ENCODE measurements at places on chromosomes 16 and 17.
A peak's percentile ranks its signal among the peaks of the same experiment; 100 is the strongest.

DNA sequence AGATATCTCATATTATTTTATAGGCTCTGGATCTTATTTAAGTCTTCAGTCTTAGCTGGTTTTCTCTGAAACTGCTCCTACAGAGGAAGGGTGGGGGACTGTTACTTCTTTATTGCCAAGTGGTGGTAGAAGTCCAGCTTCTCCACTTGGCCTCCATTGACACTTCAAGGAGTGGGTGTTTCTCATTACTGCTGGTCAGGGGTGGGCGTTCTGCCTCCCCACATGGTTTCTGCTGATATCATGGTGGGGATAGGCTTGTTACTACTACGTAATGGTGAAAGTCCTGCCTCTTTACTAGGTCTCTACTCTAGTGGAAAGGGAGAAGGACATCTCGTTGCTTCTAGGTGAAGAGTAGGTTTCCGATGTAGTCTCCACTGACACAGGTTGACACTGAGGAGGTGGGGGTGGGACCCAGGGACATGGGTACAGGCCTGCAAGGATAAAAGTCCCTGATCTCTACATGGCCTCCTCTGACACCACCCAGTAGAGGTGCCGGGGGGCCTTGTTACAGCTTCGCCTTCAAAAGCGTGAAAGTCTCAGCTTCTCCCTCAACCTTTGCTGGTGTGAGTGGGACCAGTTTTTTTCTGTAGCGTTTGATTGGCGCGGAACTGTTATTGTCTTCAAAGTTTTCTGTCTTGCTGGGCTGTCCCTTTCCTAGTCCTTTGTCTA lies 20.3 kb downstream of the PRAC1 start:
- no peak for DNase-seq

DNA sequence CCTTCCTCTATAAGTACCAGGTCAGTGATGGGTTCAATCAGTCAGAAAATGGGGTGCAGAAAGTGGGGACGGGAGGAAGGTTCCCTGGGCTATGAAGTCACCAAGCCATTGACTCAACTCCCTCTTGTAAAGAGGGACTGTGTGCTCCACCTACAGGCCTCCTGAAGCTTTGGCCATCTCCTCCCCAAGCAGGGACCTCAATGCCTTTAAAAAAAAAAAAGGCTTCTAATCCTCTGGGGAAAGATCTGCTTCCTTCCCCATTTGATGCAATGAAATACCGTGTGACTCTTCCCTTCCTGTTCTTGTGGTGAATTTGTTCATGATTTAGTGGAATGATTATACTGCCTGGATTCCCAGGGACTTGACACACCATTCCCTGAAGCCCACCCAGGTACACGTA lies 30.8 kb downstream of the VWA3A start:
- DNase-seq, result no peak

- peak; percentile 52 for DNase-seq
Measured at GRCh38 chr17:48626245-48627117, at the start of gene HOXB9. HOXB9 (minus strand) TSS chr17:48626358; CDS start chr17:48626269, 89 bp downstream.

DNA sequence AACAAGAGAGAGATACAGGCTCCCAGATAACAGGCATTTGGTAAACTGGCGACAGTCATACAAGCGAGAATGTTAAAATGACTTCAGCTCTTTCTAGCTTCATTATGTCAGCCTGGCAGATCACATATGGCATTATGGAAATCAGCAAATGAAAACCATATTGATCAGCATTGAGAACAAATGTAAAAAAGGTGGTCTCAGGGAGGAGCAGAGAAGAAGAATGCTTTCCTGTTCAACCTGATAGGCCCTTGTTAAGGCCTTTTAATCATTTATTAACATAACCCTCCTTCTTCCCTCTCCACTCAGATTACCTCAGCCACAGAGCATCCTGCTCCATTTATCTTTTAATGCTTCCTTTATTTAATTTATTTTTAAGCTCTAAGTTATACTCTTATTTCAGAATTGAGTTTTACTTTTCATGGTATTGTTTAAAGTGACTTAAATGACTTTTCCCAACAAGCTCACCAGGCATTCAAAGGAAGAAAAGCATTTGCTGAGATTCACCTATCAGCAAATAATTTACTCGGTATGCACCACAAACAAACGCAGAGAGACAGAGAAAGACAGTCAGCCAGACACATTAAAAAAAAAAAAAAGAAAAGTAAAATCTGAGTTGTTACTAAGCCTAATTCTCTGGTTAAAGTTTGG lies 243.9 kb upstream of the TBX2 start:
- DNase-seq, result no peak

- DNase-seq, result no peak
Measured at GRCh38 chr16:87382023-87382785, 1.4 kb downstream of the FBXO31 start.

GRCh38 chr17:78208486-78208885 lies 5.6 kb upstream of the BIRC5 start:
- no peak for DNase-seq

- DNase-seq, result peak; percentile 71
Measured at GRCh38 chr16:83898463-83899271, at the start of gene MLYCD. MLYCD (plus strand) TSS chr16:83899115; CDS start chr16:83899145, 30 bp downstream.

- DNase-seq, result peak; percentile 57
Measured at GRCh38 chr17:67421869-67422273, 44.8 kb downstream of the PITPNC1 start.

DNA sequence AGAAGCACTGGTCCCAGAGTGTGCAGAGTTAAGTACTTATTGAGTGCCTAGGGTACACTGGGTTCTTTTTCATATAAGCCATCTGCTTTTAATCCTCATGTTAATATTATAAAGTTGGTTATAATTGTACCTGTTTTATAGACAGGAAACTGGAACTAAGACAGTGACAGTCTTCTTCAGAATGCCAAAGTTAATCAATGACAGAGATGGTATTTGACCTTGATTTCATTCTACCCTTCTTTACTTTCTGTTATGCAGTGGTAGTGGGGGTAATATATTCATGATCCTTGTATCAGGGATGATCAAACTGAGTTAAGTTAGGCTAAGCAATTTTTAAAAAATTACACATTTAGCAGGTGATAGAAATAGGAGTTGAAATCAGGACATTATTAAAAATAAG lies 108.6 kb upstream of the GOT2 start:
- DNase-seq, result no peak

DNA sequence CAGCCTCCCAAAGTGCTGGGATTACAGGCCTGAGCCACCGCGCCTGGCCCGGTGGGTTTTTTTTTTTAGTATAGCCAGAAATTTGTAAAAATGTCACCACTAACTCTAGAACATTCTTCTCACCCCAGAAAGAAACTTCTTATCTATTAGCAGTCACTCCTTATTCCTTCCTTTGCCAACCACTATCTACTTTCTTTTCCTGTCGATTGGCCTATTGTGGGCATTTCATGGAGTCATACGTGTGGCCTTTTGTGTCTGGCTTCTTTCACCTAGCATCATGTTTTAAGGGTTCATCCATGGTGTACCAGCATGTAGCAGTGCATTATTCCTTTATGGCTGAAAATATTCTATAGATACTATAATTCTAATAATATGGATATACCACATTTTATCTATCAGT lies 3.6 kb downstream of the CYB5D2 start:
- no peak for DNase-seq

GRCh38 chr17:4086041-4086483 lies 56.8 kb downstream of the ZZEF1 start:
- DNase-seq, result no peak

- DNase-seq, result no peak
Measured at GRCh38 chr17:57493171-57493570, 236.8 kb downstream of the MSI2 start.

GRCh38 chr17:10197721-10198508 lies 491 bp downstream of the GAS7 start:
- DNase-seq, result no peak

GRCh38 chr17:34530918-34531317 lies 48.5 kb upstream of the TMEM132E start:
- DNase-seq, result no peak

DNA sequence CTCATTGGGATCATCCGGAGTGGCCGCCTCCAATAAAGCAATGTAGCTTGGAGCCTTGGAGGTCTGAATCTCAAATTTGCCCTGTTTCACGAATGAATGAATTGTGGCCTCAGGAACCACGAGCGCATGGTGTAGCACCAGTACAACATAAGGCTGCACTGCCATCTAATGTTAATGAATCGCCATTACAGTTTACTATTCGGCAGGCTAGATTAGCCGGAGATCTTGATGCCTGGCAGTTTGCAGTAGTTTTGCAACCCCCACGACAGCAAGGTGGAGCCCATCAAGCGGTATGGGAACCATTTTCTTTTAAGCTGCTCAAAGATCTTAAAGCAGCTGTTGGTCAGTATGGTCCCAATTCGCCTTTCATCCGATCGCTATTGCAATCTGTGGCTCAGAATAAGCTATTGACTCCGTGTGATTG lies 18.8 kb downstream of the ALOX15B start:
- peak; percentile 49 for DNase-seq

DNA sequence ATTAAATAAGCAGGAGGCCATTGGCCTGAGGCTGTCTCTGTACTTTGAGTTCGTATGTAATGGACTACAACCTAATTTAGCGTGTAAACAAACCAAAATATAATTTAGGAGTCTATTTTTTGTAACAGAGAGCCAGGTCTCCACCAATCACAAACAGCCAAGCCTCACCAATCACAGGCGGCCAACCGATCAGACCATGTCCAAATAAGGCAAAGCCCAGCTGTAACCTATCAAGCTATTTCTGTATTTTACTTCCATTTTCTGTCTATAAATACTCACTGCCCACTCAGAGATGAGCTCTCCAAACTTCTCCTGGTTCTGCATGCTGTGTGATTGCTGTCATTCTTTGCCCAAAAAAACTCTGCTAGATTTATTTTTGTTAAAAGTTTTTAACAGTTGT lies 322.7 kb downstream of the NPIPA8 start:
- DNase-seq, result no peak

DNA sequence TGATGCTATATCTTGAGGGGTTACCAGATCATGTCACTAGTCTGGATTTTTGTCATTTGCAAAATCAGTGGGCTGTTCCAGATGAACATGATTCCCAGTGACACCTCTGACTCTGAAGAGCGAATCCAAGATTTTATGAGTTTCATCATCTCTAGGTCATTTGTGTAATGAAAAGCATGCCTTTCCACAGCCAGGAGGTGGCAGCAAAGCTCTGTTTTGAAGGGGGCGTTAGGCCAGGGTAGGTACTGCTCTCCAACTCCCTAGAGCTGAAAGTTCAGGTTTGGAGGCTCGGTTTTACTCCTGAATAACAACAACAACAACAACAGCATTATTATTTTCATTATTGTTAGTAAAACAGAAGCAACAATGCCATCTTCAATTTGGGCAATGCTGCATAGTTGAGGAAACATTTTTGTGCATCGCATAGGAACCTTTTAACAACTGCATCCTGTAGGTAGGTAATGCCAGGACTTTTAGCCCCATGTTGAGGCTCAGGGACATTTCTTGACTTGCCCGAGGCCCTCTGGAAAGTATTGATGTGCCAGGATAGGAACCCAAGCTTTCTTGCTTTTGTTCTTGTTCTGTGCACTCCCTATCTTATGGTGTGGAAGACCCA lies 77.0 kb downstream of the MYH13 start:
- peak; percentile 54 for DNase-seq

All from activated CD4-positive, alpha-beta T cell treated with anti-CD3 and anti-CD28 coated beads for 48 hours (primary cell).